Suprapubic skin (tissue), 4 donors: ENCODE measurements at places on chromosomes 6 and 20. TPM values are rescaled to one million over a fixed set of nuclear protein-coding genes. Genes with fewer than 3 reads are reported as not detected.

GRCh38 chr6:55997223-55997874 is 122.0 kb upstream of the BMP5 start:
- DNase-seq, result no peak

GRCh38 chr6:89022798-89023197 is 57.8 kb upstream of the PNRC1 start:
- DNase-seq, result no peak

- DNase-seq, result no peak
Observed at GRCh38 chr20:25579081-25579770, 6.1 kb downstream of the NINL start.

DNA sequence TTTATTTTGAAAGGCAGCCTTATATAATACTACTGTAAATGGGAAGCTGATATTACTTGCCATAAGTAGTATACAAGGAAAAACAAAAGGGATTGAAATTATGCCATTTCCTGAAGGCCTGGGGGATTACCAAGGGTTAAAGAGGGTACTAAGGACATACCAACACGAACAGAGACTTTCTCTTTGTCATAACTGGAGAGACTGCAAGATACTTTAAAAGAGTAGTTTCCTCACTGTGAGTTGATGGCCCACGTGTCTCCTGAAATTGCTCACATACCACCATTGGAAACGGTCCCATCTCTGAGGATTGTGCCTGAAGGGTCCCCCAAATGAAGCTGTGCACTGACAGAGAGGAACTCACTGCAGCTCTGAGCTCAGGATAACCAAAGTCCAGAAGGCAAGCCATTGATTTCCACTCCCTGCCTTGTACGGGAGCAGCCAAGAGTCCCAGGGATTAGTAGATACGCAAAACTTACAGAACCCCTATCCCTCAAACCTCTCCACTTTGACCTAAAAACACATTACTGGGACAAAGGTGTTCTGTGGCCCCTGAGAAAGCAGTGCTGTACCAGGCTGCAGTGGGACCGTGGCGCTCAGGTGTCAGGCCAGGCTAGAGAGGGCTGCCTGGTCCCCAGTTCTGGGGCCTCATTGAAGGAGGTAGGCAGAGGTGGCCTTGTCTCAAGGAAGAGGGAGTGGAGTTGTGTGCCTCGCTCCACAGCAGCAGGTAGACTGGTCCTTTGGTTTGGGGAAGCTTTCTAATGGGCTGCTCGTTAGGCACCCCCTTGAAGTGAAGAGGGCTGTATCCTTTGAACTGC is 15.2 kb downstream of the PSMG4 start:
- DNase-seq, result no peak

Gene MACROD2
- 12.6 TPM for total RNA-seq

- DNase-seq, result no peak
Observed at GRCh38 chr6:122372647-122373046, 26.8 kb upstream of the HSF2 start.

- no peak for DNase-seq
Observed at GRCh38 chr20:23008667-23009066, 26.4 kb upstream of the SSTR4 start.

GRCh38 chr6:109478841-109479624 is 4.0 kb downstream of the ZBTB24 start:
- no peak for DNase-seq

GRCh38 chr6:33288141-33288920 is 708 bp downstream of the WDR46 start:
- DNase-seq, result no peak

- DNase-seq, result no peak
Observed at GRCh38 chr6:24899997-24900325, 35.8 kb downstream of the RIPOR2 start.

Gene SLC17A1
- total RNA-seq, result not detected

DNA sequence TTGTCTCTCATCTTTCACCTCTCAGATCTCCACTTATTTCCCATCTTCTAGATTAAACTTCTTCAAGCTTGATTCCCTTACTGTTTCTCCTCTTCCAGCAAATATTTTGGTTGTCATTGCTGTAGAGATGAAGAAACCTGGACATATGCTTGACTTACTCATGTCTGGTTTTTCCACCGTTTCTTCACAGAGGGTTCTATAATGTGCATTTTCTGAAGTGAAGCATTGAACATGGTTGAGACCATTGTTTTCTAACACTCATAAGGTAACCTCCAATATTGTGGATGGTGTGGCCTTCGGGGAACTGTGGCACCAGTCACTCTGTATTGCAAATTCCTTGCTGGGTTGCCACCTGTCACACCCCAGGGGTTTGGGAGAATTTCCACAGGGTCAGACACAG is 237.2 kb downstream of the PLCB1 start:
- no peak for DNase-seq

- no peak for DNase-seq
Observed at GRCh38 chr6:45437439-45437815, 59.7 kb upstream of the SUPT3H start.

DNA sequence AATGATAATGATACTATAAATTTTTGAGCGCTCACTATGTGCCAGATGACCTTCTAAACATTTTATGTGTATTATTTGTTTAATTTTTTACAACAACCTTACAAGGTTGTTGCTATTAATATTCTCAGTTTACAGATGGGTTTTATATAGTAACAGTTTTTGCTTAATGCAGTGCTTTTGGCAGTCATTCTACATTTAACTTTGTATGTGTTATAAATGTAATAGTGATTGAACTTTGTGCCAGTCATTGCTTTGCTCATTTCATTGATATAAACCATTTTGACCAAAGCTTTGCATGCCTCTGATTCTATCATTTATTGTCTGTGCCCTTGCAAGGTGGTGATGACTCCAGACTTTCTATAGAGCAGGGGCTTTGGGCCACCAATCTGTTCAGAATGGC is 206.3 kb upstream of the LAMP5 start:
- DNase-seq, result no peak

GRCh38 chr6:114020196-114020595 is 49.2 kb upstream of the HDAC2 start:
- no peak for DNase-seq

DNA sequence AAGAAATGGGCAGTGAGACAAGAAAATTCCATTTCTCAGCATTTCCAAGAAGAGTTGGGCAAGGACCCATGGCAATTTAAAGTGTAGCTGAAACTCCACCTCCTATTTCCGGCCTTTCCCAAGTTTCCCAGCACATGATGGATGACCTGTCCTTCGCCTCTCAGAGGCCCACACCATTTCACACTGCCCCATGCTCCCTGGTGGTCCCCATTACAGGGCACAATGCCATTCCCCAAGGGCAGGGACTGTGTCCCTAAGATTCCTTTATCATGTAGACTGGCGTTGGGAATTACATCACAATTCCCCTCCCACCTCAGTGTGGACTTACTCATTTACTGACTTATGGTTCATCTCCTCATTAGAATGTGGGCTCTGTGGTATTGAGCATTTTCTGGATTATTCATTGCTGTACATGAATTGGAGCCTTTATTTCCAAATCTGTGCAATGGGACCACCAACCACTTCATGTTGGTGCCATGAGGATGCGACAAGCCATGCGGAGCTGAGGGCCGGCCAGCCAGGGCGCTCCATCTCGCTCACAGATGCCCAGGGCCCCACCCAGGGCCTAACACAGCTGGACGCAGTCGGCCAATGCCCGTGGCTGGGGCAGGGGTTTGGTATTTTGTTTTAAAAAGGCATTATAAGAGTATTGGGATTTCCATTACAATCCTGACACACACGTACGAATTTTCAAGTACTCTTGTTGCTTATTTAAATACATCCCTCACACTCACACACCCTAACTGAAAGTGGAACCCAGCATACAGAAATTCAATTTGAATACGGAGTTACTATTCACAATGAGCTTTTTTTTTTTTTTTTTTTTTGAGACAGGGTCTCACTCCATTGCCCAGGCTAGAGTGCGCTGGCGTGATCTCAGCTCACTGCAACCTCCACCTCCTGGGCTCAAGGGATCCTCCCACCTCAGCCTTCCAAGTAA is 5.4 kb downstream of the ACSS1 start:
- peak; percentile 75 for DNase-seq

Gene MEI4
- total RNA-seq, result not detected

Gene MOCS3
- 4.5 TPM for total RNA-seq

Gene C20orf141
- not detected for total RNA-seq

GRCh38 chr20:2871111-2871465 is 2.2 kb upstream of the PTPRA start:
- DNase-seq, result no peak

Gene SMPDL3A
- 82.5 TPM for total RNA-seq

DNA sequence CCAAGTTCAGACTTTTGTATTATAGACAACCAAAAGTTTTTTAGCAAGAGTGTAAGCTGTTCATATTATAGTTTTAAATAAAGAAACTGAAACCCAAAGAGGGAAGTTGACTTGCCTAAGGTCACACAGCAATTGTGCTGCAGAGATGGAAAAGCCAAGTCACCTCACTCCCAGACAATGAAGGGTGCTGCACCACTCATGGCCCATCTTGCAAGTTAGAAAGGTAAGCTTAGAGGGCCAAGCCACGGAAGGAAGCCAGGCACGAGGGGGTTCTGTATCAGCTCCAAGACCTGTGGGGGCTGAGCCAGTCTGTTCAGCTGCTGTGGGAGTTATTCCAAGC is 860 bp downstream of the DEFB124 start:
- DNase-seq, result no peak

- no peak for DNase-seq
Observed at GRCh38 chr20:16107172-16107870, 465.9 kb downstream of the KIF16B start.

Gene OXT
- total RNA-seq, result not detected

- no peak for DNase-seq
Observed at GRCh38 chr6:28224131-28225055, 682 bp upstream of the ZSCAN9 start.

Gene KLHDC3
- 86.1 TPM for total RNA-seq

GRCh38 chr6:155599561-155599960 is 143.9 kb upstream of the NOX3 start:
- DNase-seq, result no peak

Gene NRM
- total RNA-seq, result 9.0 TPM

- no peak for DNase-seq
Observed at GRCh38 chr6:148347441-148348054, 4.9 kb downstream of the SASH1 start.

GRCh38 chr20:17875106-17875980 is 93.3 kb downstream of the SNX5 start:
- DNase-seq, result peak; percentile 93

- no peak for DNase-seq
Observed at GRCh38 chr6:135358251-135358821, 139.2 kb downstream of the AHI1 start.

Gene LAMA5
- total RNA-seq, result 200 TPM

Gene GINS1
- 2.4 TPM for total RNA-seq

Gene HLA-DOB
- total RNA-seq, result 2.1 TPM
